DMS79 (cell line): ENCODE measurements at places on chromosomes 16 and 17.

DNA sequence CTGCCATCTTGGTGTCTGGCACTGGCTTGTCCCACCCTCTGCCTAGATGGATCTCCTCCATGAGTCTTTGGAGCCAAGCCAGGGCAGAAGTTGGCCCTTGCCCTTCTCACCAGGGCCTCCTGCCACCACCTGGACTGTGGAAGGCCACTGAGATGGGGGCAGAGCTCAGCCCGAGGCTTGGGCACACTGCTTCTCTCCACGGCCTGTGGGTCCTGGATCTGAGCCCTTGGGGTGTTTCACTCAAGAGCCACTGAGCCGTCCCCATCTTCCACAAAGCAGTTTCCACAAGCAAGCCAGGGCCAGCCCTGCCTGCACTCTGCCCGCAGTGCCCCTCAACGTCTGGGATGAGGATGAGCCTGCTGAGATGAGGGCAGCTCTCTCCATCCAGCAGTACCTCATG, 16.7 kb upstream of the CD300A start:
- no peak for DNase-seq

DNA sequence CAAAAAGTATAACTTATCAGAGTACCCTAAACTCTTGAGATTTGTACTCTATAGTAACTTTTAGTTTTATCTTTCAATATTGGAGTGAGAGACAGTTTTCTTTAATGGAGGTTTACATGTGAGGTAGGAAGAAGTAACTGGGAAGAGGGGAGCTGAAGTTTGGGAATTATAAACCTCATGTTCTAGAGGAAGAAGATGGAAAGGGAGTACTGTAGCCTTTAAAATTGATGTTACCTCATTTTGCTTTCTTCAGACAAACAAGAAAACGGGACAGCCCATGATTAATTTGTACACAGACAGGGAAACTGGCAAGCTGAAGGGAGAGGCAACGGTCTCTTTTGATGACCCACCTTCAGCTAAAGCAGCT, 9.5 kb downstream of the FUS start:
- no peak for DNase-seq

GRCh38 chr17:7496470-7497183, 12.5 kb downstream of the POLR2A start:
- no peak for DNase-seq

- DNase-seq, result no peak
Measured at GRCh38 chr16:27311448-27311830, 2.3 kb upstream of the IL4R start.

GRCh38 chr17:42832213-42832933, 824 bp upstream of the PSME3 start:
- DNase-seq, result no peak

DNA sequence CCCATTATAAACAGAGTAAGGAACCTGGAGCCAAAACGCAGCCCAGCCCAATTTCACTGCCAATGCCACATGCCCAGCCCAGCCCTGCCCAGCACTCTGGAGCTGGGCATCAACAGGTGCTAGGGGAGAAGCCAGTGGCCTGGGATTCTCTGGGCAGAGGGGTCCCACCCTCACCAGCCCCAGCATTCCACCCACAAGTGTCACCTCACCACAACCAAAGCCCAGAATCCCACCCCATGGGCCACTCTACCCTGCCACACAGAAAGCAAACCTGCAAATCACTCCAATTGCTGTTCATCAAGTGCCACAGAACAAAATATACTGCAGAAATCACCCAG, 102.5 kb upstream of the CDH5 start:
- no peak for DNase-seq

DNA sequence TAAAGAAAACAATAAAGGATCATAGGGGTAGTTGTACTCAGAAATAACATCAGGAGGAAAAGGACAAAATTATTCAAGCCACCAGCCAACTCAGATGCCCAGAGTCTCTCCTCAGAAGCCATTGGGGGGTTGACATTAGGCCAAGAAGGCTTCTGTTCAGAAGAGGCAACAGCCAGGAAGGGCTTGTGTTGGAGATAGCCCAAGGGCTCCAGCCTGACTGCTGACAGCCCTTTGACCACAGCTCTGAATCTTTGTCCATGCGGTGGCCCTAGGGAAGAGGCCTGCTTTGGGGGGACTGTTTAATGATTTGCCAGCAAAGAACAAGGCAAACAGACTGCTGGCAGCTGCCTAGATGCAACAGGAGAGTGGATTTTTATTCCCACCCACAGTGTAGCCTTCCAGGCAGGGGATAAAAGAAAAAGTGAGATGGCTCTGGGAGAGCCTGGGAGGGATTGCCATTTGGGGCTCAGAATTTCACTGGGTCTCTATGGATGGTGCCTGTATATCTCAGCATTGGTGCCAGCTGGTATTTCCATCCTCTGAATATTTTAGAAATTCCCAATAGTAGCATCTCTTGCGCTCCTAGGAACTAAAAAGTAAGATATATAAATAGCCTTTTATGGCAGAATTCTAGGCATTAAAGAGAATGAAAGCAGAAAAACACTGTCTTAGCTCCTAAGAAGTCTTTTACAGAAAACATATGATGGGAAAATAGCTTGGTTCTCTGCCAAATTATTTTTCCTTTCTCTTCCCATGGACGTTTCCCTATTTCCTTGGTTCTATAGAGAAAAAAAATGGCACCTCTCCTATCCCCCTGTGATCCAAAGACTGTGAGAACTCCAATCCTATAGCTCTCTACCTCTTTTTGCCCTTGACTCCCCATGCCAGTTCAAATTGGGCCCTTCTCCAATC, 29.4 kb upstream of the SUPT4H1 start:
- no peak for DNase-seq
